ENCODE measurements at places on chromosomes 2 and 18.
A peak's percentile ranks its signal among the peaks of the same experiment; 100 is the strongest.

GRCh38 chr18:34866739-34867138, 156.6 kb downstream of the DTNA start:
- no peak for DNase-seq

DNA sequence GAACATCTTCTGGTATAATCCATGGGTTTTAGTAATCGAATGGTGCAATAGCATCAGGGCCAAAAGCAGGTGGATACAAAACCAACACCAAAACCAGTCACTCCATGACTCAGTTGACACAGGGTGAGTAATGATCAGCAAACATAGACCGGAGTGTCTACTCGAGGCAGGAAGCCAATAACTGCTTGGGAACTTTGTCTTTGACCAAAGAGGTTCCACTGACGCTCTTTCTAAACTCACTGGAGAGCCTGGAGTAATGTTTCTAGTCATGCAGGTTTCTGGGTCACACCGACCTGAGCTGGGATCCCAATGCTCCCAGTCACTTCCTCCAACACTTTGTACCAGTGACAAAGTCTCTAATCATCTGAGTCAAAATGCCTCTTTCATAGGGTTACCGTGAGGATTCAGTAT, 30.9 kb downstream of the MREG start:
- DNase-seq: peak; percentile 55

- DNase-seq: no peak
Measured at GRCh38 chr2:129118296-129118695, 799.6 kb upstream of the HS6ST1 start.

DNA sequence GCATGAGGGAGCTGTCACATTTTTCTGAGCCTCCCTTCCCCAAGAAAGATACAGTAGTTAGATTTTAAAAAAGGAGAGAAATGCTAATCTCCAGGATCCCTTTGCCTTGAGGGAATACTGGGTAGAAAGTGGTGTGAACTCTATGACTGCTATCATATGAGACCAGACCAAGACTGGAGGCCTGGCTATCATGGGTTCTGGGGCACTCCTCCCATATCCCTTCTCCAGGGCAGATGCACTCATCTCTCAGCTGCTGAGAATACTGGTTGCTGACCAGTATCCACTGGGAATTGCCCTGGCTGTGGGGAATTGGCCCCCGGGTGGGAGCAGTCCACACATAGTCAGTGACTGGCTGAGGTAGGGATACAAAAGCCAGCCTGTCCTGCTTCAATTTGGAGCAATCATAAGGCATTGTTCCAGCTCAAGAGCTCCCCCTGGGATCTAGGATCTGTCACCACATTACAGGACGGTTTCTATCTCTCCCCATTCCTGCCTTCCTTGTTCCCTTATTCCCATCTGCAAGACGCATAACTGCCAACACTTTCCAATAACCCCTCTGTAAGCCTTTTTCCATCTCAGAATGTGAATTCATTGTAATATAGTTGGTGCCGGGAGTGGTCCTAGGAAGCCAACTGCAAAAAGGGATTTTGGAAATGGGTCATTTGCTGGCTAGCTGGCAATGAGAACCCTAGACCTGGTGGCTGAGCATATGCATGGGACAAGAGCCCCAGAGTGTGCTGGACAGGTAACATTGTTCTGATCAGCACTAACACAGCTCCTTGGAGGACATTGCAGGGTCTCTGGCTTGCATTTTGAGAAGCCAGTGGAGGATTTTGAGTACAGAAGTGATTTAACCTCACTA, 35.4 kb upstream of the REEP1 start:
- peak; percentile 35 for DNase-seq

DNA sequence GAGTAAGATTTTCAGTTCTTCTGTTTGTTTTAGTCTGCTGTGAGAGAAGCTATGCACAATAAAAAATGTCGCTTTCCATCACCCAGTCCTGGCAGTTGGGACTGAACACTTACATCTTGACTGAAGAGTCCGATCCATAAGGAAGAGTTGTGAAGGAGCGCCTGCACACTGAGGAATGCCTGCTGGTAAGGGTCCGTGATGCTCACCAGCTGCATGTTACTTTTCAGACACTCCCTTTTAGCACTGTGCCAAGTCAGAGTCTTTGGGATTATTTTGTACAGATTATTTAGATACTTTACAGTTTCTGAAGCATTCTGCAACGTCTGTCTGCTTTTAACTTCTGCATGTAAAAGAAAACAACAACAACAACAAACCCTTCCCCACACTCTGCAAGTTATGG, 42.6 kb upstream of the CD302 start:
- DNase-seq: no peak

GRCh38 chr18:44107187-44107586, 573.5 kb upstream of the SETBP1 start:
- DNase-seq: no peak

DNA sequence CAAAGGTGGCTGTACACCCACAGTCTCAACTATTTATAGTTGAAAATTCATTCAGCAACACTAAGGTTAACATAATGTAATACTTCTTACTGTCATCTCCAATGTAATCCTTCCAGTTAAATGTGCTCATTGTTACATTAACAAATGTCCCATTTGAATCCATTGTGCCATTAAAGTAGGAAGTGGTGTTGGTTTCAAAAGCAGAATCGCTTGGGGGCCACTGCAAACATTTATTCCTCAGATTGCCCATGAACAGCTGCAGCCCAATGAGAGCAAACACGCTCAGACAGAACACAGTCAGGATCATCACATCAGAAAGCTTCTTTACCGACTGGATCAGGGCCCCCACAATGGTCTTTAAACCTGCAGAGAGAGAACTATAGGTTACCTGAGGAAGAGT, 41.4 kb downstream of the SCN3A start:
- no peak for DNase-seq

All from H54 (cell line).